ENCODE measurements at places on chromosomes 4 and X.
A peak's percentile ranks its signal among the peaks of the same experiment; 100 is the strongest.

DNA sequence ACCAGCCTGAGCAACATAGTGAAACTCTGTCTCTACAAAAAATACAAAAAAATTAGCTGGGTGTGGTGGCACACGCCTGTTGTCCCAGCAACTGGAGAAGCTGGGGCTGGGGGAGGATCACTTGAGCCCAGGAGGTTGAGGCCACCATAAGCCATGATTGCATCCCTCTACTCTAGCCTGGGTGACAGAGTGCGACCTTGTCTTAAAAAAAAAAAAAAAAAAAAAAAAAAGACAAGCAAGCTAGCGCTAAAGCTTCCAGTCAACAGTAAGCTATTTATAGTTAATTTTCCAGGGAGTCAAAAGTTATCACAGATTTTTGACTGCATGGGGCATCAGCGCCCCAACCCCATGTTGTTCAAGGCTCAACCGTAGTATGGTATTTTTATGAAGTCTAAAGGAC lies 273.4 kb downstream of the RAPGEF2 start:
- DNase-seq, result no peak

DNA sequence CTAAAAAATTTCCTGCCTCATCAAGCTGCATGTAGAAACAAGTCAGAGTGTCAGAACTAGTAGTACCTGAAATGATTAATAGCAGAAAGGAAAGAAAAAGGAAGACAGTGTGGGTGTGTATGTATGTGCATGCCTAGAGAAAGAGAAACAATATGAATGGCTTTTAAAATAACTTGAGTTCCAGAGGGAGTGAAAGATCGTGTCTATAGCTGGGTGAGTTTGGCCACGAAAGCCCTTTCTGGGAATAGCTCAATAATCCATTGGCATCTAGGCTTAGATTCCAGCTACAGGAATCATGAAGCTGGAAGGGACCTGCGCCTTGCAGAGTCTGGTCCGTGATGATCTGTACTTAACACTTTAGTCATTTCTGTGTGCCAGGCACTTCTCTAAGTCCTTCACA lies 195.6 kb downstream of the RAPGEF2 start:
- peak; percentile 44 for DNase-seq

DNA sequence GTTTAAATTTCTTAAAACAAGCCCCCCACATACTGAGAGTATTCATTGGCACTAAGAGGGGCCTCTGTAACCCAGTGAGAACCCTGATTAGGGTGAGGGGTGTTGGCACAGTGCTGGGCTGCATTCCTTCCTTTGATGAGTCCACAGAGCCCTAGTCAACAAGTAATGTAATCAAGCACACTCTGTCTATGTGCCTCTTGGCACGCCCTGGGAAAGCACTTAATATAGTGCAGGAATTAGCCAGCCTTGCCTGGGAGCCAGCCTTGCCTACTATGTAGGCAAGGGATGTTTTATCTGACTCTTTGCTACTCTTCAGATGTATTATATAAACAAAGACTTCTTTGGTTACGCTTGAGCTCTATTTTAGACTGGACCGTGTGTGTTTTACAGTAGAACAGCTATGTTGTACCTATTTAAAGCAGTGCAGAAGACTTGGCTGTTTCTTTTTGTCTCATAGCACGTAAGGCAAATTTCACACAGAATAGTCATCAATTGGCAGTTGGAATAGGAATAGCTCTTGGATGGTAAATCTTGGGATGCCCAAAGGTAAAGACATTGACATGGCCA lies 64.3 kb downstream of the FRAS1 start:
- DNase-seq, result no peak

GRCh38 chr4:108991551-108992328 lies 228.9 kb upstream of the ETNPPL start:
- peak; percentile 49 for DNase-seq

- DNase-seq, result no peak
Measured at GRCh38 chr4:19151684-19152083, 1100.0 kb upstream of the SLIT2 start.

DNA sequence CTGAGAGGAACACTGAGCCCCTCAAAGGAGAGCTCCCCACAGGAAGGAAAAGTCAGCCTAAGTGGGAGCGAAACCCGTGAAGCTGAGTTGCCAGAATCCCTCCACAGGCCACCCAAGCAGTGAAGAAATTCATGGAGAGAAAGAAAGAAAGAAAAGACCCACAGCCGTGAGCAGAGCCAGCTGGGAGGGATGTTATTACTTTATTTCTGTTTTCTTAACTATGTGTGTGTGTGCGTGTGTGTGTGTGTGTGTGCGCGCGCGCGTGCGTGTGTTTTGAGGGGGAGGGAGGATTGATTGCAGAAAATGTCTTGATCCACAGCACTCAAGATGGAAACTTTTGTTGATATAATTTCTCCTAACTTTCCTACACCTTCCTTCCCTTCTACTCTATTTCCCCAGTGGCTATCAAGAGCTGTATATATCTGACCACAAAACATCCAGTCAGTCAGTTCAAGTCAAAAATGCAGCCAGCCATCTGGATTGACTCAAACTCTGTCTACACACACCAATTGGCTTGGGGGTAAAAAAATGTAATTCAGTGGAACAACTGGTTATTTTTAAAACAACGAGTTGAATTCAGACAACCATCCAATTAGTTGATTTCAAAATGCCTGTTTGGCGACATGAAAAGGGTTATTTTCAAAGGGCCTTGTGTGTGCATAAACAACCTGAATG lies 13.8 kb upstream of the GPC3 start:
- no peak for DNase-seq

DNA sequence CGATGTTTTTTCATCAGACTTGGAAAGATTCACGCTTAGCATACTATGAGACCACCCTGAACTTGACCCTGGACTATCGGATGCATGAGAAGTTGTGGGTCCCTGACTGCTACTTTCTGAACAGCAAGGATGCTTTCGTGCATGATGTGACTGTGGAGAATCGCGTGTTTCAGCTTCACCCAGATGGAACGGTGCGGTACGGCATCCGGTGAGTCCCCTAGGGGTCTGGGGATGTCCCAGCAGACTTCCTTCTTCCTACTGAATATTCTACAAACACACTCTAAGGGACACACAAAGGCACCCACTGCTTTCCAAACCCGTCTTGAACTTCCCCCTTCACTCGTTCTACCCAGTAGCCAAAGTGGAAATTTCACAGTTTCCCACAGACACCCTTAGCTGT lies 9.3 kb downstream of the GABRQ start:
- DNase-seq, result no peak

GRCh38 chr4:16365036-16365569 lies 138.8 kb upstream of the TAPT1 start:
- DNase-seq, result no peak

DNA sequence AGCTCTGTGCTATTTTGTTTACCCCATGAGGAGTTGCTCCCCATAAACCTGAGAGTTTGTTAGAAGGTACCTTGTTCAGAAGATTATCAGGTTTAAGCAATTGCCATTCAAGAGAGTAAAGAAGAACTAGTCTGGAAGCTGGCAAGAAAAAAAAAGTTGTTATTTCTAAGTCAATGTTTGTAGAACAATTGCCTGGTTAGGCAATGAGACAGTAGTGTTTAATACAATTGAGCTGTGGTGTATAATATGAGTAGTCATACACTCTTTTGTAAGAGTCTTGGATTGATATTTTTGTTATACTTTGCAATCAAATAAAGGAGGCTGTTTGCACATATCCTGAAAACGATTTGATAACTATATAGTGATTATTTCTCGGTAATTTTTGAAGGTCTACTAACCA lies 44.7 kb downstream of the GALNT7 start:
- no peak for DNase-seq

GRCh38 chrX:14801136-14801535 lies 71.7 kb downstream of the FANCB start:
- peak; percentile 89 for DNase-seq

DNA sequence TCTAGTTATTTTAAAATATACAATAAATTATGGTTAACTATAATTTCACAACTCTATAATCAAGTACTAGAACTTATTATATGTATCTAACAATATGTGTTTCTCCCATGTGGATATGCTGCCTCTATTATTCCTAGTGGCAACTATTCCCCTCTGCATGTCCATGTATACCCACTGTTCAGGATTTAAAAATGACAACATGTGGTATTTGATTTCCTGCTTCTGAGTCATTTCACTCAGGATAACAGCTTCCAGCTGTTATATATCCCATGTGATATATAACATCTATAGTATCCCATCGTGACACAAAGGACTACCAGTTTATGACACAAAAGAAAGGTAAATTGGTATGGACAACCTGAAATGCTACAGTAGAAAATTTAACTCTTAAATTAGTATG lies 167.4 kb upstream of the TACR3 start:
- no peak for DNase-seq

- DNase-seq, result peak; percentile 44
Measured at GRCh38 chr4:54840992-54841768, 183.4 kb downstream of the KIT start.

- peak; percentile 71 for DNase-seq
Measured at GRCh38 chrX:147912093-147912801, 528 bp downstream of the FMR1 start.

DNA sequence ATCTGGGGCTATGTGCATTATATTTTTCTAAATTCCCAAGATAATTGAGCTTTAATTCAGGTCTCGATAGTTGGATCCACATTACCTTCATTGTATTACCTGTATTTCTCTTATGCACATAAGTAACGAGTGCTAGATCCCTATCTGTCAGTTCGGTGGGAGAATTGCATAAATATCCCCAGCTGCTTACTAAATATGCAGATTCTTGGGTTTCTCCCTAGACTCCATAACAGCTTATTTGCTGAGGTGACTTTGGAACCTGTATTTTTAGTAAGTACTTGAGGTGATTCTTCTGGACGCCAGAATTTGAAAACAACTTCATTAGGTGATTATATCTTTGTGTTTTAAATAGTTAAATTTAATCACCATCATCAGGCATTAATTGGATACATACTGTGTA lies 15.0 kb downstream of the UGT8 start:
- DNase-seq, result no peak

DNA sequence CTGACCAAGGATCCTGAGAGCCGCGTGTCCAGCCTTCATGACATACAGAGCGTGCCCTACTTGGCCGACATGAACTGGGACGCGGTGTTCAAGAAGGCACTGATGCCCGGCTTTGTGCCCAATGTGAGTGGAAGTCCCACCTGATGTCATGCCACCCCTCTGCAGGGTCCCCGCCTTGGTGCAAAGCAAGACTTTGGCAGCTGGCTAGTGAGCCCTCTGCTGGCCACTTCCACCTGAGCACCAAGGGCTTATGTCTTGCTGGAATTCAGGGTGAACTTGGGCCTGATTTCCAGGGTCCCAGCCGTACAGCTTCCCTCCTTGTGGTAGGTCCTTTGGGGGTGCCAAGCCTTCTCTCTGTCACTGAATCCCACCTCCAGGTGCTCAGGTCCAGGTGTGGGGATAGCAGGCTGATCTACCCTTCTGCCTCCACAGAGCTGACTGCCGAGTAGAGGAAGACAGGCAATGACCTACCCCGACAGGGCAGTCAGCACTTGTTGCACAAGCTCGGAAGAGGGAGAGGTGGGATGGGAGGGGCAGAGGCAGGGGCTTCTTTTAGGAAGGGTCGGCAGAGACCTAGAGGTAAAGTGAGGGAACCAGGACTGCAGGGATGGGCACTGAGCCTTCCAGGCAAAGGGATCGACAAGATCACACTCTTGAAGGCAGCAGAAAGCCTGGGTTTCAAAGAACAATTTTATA lies 248.1 kb downstream of the EVC2 start:
- no peak for DNase-seq

- DNase-seq, result peak; percentile 63
Measured at GRCh38 chr4:150501009-150501727, 80.8 kb upstream of the MAB21L2 start.

DNA sequence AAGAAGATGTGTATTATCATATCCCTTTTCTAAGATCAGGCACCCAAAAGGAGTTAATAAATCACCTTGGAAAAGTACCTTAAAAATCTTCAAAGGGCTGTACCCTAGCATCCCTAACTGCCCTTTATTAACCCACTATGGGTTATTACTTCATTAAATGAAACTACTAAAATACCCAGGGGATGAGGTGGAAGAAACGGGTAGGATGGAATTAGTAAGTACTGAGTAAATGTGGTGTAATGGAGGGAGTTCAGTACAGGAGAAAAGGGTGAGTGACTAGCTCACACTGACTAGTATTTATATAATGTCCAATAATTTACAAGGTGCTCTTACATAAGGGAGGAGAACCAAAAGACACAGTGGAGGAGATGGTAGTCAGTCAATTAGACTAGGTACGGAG lies 51.0 kb upstream of the RASGEF1B start:
- DNase-seq, result no peak

- no peak for DNase-seq
Measured at GRCh38 chr4:73018595-73018994, 50.9 kb downstream of the COX18 start.

- no peak for DNase-seq
Measured at GRCh38 chrX:13307041-13307440, 12.8 kb downstream of the ATXN3L start.

DNA sequence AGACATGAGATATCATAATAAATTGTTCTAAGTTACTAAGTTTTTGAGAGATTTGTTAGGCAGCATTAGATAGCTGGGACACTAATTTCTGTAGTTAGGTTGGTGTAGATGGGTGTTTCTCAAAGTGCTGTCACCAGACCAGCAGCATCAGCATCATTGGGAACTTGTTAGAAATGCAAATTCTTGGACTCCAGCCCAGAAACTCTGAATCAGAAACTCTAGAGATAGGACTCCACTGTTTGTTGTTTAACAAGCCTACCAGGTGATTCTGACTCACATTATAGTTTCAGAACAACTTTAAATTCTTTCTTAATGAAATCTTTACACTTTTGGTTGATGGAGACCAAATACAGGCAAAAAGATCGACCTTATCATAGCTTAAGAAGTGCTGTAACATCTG lies 173.7 kb downstream of the PABPC4L start:
- peak; percentile 83 for DNase-seq

All from M059J (cell line).